ENCODE measurements at places on chromosomes 11 and 22. TPM values are rescaled to one million over a fixed set of nuclear protein-coding genes. Genes with fewer than 3 reads are reported as not detected.

The PGA4 gene
- total RNA-seq, result 0.41 TPM

The IFITM10 gene
- not detected for total RNA-seq

The DBX1 gene
- 5.3 TPM for total RNA-seq

The NXPE2 gene
- total RNA-seq, result not detected

DNA sequence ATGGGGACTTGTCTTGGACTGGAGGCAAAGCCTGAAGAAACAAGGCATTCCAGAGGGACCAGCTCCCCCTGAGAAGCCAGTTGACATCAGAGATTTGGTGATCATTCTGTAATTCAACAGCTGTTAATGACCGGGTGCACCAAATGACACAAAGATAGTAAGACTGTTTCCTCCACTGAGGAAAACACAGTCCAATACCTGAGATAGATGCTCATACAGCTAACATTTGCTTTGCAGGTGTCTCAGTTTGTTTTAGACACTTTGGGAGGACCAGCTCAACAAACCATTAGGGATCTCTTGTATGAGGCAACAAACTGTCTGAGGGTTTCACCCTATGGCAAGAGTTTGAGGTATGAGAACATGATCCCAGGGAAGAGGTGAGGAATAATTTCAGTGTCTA is 237.2 kb upstream of the PLET1 start:
- no peaks in the 10 kb centered on the region for H3K36me3 ChIP-seq
- DNase-seq, result no peak
- H3K4me1 ChIP-seq, result no peaks in the 10 kb centered on the region
- H3K27me3 ChIP-seq, result no peaks in the 10 kb centered on the region

- no peak for DNase-seq
- no peak overlapping the region for H3K27ac ChIP-seq
- H3K27me3 ChIP-seq, result peaks cover 7% of the 10 kb centered on the region
- peak overlapping the region; percentile 40 for H3K4me3 ChIP-seq
Measured at GRCh38 chr11:86670911-86671310, 1.5 kb downstream of the ME3 start.

GRCh38 chr11:130614591-130614990 is 166.1 kb downstream of the ADAMTS15 start:
- H3K4me1 ChIP-seq, result no peaks in the 10 kb centered on the region
- H3K27me3 ChIP-seq, result no peaks in the 10 kb centered on the region
- no peak overlapping the region for H3K4me3 ChIP-seq
- no peak overlapping the region for H3K27ac ChIP-seq
- no peak for DNase-seq

DNA sequence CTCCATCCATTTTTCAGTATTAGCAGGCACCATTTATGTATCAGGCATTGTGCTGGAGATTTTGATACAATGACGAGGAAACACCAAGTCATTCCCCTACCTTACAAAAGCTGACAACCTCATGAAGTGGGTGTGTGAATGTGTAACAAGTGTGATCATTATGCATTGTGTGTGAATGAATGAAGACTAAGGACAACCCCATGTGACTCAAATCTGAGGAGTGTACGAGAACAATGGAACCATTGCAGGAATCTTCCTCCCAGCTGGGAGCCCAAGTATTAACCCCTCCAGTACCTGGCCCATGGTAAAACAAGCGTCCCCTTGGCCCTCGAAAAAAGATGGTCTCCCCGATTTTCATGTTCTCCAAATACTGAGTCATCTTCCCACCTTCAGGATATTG is 4.4 kb downstream of the CYB5R2 start:
- DNase-seq, result no peak
- H3K27ac ChIP-seq, result no peak overlapping the region
- H3K4me3 ChIP-seq, result no peak overlapping the region
- peaks cover 34% of the 10 kb centered on the region for H3K4me1 ChIP-seq
- no peaks in the 10 kb centered on the region for H3K36me3 ChIP-seq

DNA sequence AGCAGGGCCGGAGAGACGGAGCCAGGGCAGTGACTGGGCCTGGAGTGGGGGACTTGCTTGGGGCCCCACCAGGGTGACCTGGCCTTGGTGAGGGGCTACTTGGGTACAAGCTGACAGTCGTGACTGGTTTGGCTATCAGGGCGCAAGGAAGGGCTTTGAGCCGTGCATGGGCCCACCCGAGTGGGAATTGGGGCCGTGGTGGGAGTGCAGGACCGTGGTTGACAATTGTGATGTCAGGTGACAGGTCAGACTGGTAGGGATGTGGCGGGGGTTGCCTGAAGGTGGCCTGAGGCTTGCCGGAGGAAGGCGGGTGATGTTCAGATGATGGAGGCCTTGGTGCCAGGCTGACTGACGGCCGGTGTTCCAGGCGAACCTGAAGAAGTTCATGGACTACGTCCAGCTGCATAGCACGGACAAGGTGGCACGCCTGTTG is 5.6 kb downstream of the SHANK3 start:
- H3K4me3 ChIP-seq, result no peak overlapping the region
- no peak overlapping the region for H3K27ac ChIP-seq
- no peak for DNase-seq
- peaks cover 21% of the 10 kb centered on the region for H3K27me3 ChIP-seq
- no peaks in the 10 kb centered on the region for H3K36me3 ChIP-seq

DNA sequence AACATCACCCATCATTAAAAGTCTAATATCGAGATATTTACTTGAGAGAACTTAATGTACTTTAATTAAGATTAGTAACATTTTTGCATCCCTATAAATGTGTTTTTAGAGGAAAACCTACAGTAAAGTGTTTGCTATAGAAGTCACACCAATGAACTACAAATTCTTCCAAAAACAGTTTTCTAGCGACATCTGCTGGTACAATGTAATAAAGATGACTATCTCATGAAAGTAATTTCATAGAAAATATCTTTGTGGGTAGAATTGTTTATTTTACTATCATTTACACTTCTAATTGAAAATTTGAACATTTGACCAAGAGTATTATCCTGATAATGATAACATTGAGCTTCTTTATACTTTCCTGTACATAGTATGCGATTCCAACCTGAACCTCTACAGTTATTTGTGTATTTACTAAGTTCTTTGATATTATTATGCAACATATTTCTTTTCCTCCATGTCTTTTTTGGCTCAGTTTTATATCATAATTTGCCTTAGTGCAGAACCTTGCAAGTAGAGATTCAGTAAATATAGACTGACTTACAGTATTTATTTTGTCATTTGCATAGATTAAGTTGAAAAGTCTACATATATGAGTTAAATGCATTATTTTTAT is 252.7 kb downstream of the TMEM135 start:
- peaks cover 4% of the 10 kb centered on the region for H3K4me1 ChIP-seq
- no peaks in the 10 kb centered on the region for H3K27me3 ChIP-seq
- H3K27ac ChIP-seq, result no peak overlapping the region

- no peaks in the 10 kb centered on the region for H3K36me3 ChIP-seq
- no peak overlapping the region for H3K27ac ChIP-seq
- H3K4me3 ChIP-seq, result no peak overlapping the region
- DNase-seq, result no peak
- no peaks in the 10 kb centered on the region for H3K27me3 ChIP-seq
- H3K4me1 ChIP-seq, result peaks cover 11% of the 10 kb centered on the region
Measured at GRCh38 chr22:43442386-43443151, 30.8 kb downstream of the MPPED1 start.

DNA sequence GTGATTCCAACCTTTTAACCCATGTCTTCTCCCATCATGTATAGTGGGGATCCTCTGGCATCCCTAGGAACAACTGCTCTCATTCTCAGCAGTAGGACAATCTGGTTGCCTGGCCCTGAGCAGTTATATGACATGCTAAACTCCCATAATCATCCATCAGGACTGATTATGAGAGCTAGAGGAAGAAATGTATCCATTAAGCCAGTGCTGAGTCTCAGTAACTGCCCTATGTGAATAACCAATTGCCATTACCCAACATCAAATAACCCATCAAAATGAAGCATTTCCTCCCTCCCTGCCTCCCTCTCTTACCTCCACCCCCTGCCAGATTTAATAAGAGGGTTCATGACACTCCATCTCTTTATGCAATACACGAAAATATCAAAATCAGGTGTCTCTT is 277.6 kb downstream of the NXPE2 start:
- H3K27ac ChIP-seq, result no peak overlapping the region
- no peak for DNase-seq
- no peaks in the 10 kb centered on the region for H3K27me3 ChIP-seq
- H3K4me3 ChIP-seq, result no peak overlapping the region
- no peaks in the 10 kb centered on the region for H3K36me3 ChIP-seq

DNA sequence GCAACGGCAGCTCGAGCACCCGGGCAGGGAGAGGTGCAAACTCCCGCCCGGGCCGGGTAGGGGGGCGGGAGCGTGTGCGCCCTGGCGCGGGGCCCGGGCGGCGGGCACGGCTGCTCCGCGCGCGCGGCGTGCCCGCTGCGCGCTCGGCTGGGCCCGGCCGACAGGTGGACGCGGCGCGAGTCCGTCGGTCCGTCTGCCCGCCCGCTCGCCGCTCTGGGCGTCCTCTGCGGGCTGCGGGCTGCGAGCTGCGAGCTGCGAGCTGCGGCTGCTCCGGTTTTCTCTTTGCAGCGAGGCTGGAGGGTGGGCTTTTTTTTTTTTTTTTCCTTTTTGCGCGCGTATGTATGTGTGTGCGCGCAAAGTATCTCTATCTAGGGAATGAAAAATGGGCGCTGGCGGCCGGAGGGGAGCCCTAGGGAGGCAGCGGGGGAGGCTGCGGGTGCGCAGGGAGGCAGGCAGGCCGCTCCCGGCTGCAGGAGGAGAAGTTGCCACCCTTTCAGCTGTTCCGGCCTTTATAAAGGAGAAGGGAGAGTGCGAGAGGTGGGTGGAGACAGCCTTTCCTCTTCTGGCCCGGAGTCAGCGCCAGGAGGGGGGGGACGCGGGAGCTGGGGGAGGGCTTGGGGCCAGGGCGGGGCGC is at the start of gene PDGFB:
Gene PDGFB, minus strand, starts transcription at position 487 of the 634 bp plus-strand sequence. CDS start 1,019 bp downstream, outside the sequence.
- peak within 1 kb of the TSS; percentile 61 for H3K4me3 ChIP-seq
- peak; percentile 57 for DNase-seq
- H3K4me1 ChIP-seq, result peaks cover 24% of the 10 kb centered on the region
- H3K27ac ChIP-seq, result no peak within 1 kb of the TSS

GRCh38 chr22:24427500-24428164 is at the start of gene ADORA2A:
Gene ADORA2A, plus strand, starts transcription at chr22:24427599. Its CDS starts 5,806 bp downstream, at chr22:24433405.
- peaks cover 5% of the 10 kb centered on the region for H3K4me1 ChIP-seq
- DNase-seq, result no peak
- H3K27ac ChIP-seq, result no peak within 1 kb of the TSS

DNA sequence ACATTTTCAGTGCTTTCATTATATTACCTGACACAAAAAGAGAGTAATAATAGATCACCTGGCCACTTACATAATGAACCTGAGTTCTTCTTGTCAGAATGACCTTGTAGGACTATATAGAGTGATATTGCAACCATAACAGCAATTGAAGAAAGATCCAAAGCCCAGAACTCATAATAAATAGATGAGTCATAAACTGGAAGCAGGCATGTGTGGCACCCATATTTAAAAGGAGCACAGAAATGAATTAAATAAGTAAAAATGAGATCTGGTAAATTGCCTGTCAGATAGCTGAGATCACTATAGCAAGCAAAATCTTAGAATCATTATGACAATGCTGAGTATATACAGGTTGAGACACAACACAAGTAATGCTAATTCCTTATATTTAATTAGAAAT is 331.8 kb downstream of the AASDHPPT start:
- no peak for DNase-seq
- H3K27me3 ChIP-seq, result no peaks in the 10 kb centered on the region
- no peak overlapping the region for H3K4me3 ChIP-seq
- no peaks in the 10 kb centered on the region for H3K4me1 ChIP-seq

- no peaks in the 10 kb centered on the region for H3K4me1 ChIP-seq
- H3K4me3 ChIP-seq, result no peak overlapping the region
- H3K27ac ChIP-seq, result no peak overlapping the region
- H3K27me3 ChIP-seq, result no peaks in the 10 kb centered on the region
Measured at GRCh38 chr22:46163557-46163888, 13.2 kb downstream of the PPARA start.

DNA sequence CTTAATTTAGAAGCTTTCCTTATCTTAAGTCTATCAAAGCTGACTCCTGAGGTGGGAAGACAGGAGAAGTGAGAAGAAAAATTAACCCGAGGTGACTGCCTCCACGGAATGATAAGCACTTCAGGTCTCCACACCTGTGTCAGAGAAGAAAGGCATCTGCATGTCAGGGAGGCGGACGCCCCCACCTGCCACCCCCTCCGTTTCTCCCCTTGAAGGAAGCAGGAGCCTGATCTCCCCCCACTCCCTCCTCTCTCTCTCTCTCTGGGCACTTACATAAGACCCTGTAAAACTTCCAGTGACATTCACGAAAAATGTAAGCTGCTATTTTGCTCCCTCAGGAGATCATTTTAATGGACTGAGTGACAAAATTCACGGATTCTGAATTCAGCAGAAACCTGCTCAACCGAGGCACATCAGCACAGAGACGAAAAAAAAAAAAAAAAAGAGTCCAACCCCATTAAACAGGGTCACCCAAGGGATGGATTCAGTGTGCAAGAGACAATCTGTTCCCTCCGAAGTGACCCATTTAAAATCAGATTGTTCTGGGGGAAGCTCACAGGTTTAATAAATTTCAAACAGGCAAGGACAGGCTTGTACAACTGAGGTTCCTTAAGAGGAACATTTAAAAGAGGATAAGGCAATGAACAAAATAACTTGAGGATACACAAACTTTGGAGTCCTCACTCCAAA is 1.5 kb downstream of the LARGE1 start:
- H3K27me3 ChIP-seq, result peaks cover 13% of the 10 kb centered on the region
- no peak for DNase-seq
- no peak overlapping the region for H3K27ac ChIP-seq
- peak overlapping the region; percentile 81 for H3K4me3 ChIP-seq
- H3K4me1 ChIP-seq, result peaks cover 41% of the 10 kb centered on the region

DNA sequence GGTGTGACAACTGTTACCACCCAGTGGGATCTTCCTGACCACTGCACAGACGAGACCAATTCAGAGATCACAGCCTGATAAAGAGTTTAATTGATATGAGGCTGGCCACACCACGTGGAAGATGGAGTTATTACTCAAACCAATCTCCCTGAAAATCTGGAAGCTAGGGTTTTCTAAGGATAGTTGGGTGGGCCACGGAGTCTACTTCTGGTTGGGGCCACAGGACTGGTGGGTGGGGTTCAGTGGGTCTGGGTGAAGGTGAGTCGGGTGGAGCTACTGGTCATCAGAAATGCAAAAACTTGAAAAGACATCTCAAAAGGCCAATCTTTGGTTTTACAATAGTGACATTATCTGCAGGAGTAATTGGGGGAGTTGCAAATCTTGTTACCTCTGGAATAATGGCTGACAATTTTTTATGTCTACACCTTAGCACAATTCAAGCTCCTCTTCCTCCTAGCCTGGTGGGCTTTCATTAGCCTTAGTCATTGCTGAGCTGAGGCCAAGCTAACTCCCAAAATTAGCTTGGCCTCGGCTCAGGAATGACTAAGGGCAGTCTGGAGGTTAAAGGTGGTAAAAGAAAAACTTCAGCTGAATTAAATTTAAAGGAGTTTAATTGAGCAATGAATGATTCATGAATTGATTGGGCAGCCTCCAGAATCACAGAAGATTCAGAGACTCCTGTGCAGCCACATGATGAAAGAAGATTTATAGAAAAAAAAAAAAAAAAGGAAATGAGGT is 13.1 kb downstream of the C11orf96 start:
- H3K27ac ChIP-seq, result no peak overlapping the region
- peaks cover 9% of the 10 kb centered on the region for H3K4me1 ChIP-seq
- H3K36me3 ChIP-seq, result no peaks in the 10 kb centered on the region
- H3K4me3 ChIP-seq, result no peak overlapping the region
- no peak for DNase-seq

All from neural progenitor cell (in vitro differentiated cells).